ENCODE measurements at places on chromosomes 2 and 18.
A peak's percentile ranks its signal among the peaks of the same experiment; 100 is the strongest.

GRCh38 chr2:205540036-205540435 lies 142.3 kb upstream of the NRP2 start:
- DNase-seq: no peak

DNA sequence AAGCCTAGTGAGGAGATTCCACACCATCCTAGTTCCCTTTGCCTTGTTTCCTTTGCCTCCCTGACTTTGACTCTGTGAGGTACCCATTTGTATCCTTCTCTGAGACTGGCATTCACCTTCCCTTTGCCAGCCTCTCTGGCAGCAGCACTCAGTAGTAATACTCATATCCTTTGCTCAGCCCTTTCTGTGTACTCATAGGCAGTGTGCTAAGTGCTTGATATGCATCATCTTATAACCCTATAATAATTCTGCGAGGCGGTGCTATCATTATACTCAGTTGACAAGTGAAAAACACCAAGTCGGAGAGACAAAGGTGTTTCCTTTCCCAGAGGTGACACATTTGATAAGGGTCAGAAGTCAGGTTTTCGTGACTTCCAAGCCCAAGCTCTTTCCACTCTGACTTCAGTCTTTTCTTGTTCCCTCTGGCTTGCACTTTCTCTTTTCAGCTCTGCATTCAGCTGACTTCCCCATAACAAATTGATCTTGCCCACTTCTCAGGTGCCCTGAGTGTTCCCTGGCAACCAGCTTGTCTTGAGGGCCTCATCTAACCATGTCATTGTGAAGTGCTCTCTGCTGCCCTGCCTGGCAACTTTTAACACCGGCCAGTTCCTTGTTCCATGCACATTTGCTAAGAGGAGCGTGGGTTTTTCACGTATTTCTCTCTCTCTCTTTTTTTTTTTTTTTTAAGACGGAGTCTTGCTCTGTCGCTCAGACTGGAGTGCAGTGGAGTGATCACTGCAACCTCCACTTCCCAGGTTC lies 94.5 kb upstream of the UPP2 start:
- DNase-seq: no peak

DNA sequence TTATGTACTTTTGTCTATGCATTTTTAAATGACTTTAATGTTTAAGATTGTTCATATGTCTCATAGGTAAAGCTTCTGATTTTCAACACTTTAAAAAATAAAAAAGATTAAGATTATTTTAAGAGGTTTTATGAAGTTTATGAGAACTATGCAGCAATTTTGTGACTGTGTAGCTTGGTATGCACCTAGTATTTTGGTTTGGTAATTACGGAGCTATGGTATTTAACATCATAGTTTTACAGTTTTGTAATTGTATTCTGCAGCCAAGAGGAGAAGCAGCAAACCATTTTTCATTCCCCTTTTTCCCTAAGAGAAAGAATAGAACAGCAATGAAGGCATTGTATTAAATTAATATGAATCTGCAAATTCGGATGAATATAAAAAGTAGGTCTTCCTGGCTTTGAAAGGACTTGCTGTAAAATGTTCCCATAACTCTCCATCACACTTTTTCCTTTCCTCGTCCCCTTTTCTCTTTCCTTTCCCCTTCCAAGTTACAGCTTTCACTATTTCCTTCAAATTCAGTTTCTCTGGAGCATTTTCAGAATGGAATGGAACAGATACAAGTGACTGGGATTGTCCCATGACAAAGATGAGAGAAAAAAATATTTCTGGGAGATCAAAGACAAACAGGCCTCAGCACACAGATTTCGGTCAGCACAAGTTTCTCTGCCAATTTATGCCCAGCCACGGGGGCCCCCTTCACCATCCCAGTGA lies 26.1 kb upstream of the PIEZO2 start:
- no peak for DNase-seq

DNA sequence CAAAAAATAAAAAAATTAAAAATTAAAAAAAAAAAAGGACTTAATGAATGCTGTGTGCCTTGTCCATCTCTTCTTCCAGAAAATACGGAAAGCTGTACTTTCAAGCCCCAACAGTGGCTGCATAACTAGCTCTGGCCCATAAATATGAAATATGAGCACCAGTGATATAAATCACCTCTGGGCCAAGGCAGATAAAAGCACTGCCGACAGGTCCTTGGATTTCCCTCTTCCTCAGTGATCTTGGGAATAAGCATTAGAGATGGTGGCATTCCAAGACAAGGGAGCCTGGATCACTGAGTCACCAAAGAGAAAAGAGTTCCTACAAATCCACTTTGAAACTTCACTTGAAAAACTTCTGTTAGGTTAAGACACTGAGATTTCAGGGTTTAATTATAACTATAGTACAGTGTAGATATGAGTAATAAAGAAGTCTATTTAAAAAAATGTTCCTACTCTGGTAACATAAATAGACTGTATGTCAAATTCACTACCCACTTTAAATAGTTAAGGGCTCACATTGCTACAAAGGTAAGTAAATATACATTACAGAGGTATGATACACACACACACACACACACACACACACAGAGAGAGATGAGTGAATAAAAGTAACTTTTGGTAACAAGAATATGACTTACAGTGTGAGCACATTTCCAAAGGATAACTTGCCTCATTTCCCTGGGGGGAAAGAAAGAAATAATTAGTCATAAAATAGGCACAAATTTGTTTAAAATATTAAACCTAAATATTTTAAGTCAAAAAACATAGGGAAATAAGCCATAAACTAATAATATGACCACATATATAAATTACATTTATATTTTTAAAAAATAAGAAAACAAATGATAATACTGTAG lies 35.6 kb downstream of the PPP3R1 start:
- DNase-seq: no peak

- no peak for DNase-seq
Observed at GRCh38 chr2:240614391-240614790, 10.9 kb upstream of the GPR35 start.

GRCh38 chr2:64522843-64523428 lies 1.2 kb upstream of the AFTPH start:
- peak; percentile 60 for DNase-seq

- no peak for DNase-seq
Observed at GRCh38 chr2:134191835-134192234, 62.0 kb upstream of the MGAT5 start.

DNA sequence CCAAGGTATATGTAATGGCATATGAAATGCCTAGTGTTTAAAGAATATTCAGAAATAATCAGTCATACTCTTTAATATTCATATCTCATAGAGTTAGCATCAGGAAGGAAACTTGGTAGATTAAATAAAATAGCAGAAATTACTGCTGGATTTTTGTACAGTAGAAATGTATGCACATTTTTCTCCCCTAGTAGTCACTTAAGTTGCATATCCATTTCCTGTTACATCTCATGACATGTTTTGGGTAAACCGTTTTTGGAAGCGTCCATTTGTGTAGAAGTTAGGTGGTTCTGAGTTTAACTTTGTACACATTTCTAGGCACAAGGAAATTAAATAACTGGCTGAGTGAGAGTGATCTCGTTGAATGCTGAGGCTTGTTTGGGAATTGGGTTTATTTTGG lies 21.9 kb downstream of the NEDD4L start:
- no peak for DNase-seq

- DNase-seq: no peak
Observed at GRCh38 chr2:85062565-85062964, 70.6 kb upstream of the TCF7L1 start.

DNA sequence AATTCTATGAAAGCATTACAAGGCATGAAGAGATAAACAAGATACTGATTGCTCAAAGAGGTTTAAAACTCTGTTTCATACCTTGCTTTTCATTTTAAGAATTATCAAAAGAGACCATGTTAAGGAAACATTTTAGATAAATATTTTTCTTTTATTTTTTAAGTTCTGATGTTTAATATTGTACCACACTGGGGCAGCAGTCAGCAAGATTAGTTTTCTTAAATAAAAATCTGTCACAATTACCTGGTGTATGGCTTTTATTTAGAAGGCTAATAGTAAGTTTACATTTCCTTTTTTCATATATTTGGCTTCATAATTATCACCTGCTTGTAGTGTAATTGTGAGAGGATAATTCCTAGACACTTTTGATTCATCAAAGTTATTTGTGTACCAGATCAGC lies 46.4 kb downstream of the ZNF804A start:
- no peak for DNase-seq

DNA sequence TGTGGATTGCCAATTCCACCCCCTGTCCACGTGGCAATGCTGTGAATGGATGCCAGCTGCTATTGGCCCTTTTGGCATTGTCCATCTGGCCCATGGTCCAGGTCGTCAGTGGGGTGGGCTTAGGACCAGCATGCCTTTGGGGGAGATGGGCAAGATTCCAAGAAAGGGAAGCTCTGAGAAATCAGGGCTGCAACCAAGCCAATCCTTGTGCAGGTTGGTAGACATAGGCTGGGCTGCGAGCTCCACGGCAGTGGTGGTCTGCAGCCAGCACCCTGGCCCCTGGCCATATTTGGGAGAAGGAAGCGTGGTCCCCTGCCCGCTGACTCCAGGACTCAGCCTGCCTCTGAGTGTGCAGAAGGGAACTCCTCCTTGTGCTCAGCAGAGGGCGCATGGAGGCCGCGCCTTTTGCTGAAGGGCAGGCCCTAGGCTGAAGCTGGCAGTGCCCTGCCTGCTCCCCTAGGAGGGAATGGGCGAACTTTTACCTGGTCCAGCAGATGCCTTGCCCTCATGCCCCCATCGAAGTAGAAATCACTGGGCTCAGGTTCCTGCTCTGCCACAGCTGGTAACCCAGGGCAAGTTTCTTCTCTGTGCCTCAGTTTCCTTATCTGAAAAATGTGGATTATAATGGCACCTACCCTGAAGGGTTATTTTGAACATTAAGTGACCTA lies 5.4 kb downstream of the SPR start:
- no peak for DNase-seq

DNA sequence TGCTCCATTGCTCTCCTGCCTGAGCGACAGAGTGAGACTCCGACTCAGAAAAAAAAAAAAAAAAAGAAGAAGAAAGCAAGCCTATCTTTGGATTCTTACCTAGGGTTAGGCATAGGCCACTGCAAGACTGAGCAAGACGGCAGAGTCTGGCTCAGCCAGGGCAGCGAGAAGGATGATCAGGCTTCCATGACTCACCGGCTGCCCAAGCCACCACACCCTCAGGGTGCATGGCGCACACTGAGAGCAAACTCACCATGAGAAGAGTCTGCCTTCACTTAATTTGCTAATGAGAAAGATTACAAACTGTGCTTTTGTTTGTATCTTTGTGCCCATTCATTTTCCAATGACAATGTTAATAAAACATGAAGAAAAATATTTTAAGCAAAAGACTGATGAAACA lies 8.2 kb downstream of the FAM110C start:
- DNase-seq: no peak

DNA sequence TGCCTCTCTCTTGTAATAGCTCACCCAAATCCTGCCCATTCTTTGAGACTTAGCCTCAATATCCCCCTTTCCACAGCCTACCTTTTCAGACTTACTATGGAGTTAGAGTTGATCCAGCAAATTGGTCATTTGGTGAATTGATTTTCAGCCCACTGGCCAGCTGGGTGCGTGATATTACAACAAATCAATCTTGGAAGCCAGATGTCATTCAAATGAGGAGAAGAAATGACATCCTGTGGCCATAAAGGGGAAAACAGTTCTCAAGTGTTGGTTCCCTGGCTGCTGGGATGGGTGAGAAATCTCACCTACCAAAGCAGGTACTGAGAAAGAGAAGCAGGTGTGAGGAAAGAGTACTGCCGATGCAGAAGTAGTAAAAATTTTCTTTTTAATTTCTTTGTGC lies 36.7 kb upstream of the FOXI3 start:
- DNase-seq: no peak

DNA sequence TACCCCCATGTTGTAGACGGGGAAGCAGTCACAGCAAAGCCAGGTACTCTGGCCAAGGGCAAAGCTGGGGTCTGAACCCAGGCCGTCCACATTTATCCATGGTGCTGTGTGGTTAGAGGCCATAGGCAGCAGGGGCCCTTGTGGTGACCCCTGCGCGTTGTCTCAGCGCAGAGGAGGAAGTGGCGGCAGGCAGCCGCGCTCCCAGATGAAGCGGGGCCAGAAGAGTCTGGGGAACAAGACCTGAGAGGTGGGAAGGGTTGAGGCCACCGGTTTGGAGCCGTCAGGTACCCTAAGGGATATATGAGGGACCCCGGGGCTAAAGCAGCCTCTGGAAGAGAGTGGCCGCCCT lies 770 bp downstream of the ZNF396 start:
- no peak for DNase-seq

GRCh38 chr2:176852667-176853066 lies 359.9 kb upstream of the HNRNPA3 start:
- DNase-seq: no peak

DNA sequence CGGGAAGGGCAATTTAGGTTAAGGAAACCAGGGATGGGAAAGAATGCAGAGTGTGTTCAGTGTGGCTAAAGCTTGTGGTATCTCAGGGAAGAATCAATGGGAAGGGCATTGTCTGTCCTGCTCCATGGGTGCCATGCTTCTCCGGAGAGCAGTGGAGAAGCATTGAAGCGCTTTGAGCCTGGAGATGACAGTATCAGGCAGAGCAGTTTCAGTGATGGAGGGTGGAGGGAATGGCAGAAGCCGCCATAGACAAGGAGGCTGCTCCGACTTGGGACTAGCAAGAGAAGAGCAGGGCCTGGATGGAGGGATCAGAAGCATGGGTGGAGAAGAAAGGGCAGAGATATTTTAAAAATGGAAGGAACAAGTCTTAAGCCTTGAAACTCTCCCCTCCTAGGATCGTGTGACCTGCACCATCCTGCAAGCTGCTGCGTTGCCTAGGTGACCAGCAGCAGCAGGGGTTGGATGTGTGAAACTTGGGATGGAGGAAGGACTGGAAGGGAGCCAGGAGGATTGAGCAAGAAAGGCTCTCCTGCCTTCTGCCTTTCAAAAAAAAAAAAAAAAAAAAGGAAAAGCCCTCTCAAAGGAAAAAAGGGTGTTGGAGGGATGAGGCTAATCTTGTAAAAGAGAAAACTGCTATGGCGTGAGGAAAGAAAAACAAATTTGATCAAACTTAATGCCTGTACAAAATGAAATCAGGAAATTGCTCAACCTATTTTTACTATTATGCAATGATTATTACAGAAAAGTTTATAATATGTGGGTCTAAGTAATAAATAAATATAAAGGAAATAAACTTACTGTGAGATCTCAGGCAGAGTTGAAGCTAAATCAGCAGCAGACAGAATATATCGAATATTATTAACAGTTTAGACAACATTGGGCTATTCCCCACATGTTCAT lies 493.8 kb upstream of the NRP2 start:
- no peak for DNase-seq

DNA sequence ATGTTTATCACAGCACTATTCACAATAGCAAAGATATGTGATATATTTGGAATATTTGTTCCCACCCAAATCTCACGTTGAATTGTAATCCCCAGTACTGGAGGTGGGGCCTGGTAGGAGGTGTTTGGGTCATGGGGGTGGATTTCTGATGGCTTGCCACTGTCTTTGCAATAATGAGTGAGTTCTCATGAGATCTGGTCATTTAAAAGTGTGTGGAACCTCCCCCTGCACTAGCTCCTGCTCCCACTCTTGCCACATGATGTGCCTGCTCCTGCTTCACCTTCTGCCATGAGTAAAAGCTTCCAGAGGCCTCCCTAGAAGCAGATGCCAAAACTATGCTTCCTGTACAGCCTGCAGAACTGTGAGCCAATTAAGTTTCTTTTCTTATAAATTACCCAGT lies 72.2 kb upstream of the DYNC1I2 start:
- DNase-seq: no peak

- no peak for DNase-seq
Observed at GRCh38 chr2:47321411-47322031, 81.4 kb upstream of the MSH2 start.
